IPS DF 6.9 (cell line): ENCODE measurements at places on chromosomes 2 and 18.

DNA sequence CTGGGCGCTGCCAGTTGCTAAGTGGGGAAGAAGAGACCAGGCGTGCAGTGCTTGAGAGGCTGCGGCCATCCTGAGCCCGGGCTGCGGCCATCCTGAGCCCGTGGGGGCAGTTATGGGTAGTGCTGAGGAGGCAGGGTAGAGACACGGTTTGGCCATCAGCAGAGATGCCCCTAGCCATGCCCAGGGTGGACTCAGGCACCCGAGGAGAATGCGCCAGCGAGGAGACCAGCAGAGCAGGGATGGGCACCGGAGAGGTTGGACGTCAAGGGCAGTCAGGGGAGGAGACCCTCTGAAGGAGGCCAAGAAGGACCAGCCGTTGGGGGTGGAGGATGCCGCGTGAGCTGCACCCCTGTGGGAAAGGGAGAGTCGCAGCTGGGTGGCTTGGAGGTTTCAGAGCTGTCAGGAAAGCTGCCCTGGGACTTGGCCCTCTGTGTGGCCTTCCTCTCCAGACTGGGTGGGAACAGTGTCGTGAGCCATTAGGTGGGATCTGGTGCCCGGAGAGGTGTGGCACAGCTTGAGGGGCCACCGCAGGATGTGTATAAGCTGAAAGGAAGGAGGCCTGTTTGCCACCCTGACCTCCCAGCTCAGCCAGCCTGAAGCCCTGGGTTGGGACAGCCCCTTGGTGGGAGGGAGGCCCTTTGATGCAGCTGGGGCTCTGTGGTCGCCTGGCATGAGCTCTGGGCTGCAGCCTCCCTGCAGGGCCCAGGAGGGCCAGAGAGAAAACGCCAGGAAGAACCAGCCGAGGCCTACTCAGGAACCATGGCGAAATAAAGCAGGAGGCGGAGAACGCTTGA is 56.0 kb downstream of the SH3BP4 start:
- DNase-seq: no peak

GRCh38 chr2:158487419-158487818 is 30.7 kb downstream of the PKP4 start:
- no peak for DNase-seq

- DNase-seq: no peak
Observed at GRCh38 chr18:74331404-74331803, 15.8 kb downstream of the C18orf63 start.

DNA sequence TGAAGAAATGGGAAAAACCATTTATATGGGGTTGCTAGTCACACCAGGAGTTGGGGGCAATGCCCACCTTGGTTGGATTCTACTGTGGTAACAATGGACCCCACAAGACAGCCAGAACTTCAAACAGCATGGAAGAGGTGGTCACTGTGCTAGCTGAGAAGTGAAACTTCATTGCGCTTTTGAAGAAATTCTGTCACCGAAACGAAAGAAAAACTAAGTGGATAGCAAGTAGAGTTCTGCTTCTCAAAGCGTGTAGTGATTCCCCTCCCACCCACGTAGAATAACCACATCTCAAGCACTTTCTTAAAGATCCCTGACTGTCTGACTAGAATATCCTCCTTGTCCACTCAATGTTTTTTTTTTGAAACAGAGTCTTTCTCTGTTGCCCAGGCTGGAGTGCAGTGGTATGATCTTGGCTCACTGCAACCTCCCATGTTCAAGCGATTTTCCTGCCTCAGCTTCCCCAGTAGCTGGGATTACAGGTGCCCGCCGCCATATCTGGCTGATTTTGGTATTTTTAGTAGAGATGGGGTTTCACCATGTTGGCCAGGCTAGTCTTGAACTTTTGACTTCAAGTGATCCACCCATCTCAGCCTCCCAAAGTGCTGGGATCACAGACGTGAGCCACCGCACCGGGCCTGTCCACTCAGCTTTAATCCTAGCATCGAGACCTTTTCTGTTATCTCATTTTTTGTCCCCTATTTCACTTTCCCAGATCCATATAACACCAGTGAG is 30.1 kb upstream of the CCL20 start:
- DNase-seq: no peak

- DNase-seq: no peak
Observed at GRCh38 chr2:226611944-226612318, 187.7 kb downstream of the IRS1 start.
